ENCODE measurements at places on chromosomes 2 and 18.

- DNase-seq, result peak; percentile 47
Observed at GRCh38 chr2:53880756-53881155, 21.0 kb upstream of the GPR75 start.

- no peak for DNase-seq
Observed at GRCh38 chr2:16655445-16655837, 10.2 kb downstream of the CYRIA start.

GRCh38 chr2:30410217-30410616 lies 36.8 kb upstream of the LCLAT1 start:
- DNase-seq, result peak; percentile 33

DNA sequence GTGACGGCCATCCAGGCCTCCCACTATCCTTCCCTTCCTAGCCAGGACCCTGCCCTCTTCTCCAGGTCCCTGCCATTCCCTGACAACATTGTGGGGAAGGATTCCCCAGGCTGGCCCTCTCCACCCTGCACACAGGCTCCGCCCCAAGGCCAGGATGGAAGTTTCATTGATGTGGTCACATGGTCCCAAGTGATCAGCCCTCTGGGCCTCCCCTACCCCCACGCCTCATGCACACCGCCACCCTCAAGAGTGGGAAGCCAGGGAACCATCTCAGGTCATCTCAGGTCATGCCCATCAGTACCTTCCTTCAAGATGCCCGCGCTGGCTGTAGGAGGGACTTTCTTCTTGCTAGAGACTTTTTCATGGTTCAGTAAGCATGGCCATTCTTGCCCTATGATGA lies 514.8 kb upstream of the RAB6C start:
- no peak for DNase-seq

DNA sequence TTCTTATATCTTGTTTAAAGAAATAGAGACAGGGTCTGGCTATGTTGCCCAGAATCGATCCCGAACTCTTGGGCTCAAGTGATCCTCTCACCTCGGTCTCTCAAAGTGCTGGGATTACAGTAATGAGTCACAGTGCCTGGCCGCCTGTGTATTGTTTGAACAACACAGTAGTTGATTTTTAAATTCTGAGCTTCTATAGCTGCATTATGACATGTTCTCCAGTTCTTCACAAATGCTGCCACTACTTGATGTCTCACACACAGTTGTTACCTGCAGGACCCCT lies 7.7 kb upstream of the RHOB start:
- peak; percentile 48 for DNase-seq

GRCh38 chr2:171287611-171288010 lies 126.9 kb upstream of the TLK1 start:
- peak; percentile 42 for DNase-seq

Measured in adipocyte (in vitro differentiated cells).